ENCODE measurements at places on chromosomes 7 and 10.

DNA sequence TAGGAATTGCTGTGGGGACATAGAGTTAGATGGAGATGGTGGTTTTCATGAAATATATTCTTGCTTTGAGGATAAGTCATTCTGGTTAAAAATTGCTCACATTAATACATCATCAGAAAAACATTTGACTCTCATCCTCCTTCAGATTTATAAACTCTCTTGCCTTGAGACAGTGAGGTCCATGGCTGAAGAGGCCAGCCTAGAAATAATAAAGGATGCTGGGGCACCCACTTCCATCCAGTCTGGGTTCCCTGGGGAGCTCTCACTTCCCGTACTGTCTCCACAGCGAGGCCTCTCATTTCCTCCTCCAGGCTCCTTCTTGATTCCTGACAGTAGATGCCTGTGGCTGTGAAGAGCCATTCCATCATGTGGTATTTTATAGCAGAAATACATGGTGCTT lies 73.3 kb upstream of the PRKG1 start:
- DNase-seq: no peak

GRCh38 chr7:148793590-148793989 lies 90.5 kb downstream of the EZH2 start:
- no peak for DNase-seq

GRCh38 chr7:138196971-138197896 lies 121.0 kb downstream of the AKR1D1 start:
- no peak for DNase-seq

DNA sequence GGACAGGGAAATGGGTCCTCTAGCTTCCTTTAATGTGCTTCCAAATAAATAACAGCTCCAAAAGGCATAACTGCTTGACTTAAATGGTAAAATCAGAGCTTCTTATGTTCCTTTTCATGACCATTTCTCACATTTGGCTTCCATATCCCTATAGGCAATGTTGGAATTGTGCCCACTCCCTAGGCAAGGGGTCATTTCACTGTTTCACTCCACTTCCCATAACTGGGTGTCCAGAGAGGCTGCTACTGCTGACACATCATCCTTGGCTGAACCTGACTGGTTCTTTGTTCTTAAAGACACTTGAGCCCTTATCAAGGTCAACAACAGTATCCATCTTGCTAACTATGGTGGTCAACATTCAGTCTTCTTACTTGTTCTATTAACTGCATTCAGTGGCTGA lies 37.1 kb downstream of the PRTFDC1 start:
- DNase-seq: no peak

- DNase-seq: no peak
Observed at GRCh38 chr10:124229201-124229988, 136.0 kb upstream of the CHST15 start.

- DNase-seq: no peak
Observed at GRCh38 chr7:66409493-66409892, 204.4 kb downstream of the TPST1 start.

- DNase-seq: no peak
Observed at GRCh38 chr10:122459561-122460273, 1.6 kb upstream of the HTRA1 start.

GRCh38 chr10:127148066-127148932 lies 48.1 kb downstream of the INSYN2A start:
- no peak for DNase-seq

GRCh38 chr7:158814637-158815036 lies 14.7 kb downstream of the ESYT2 start:
- DNase-seq: no peak

DNA sequence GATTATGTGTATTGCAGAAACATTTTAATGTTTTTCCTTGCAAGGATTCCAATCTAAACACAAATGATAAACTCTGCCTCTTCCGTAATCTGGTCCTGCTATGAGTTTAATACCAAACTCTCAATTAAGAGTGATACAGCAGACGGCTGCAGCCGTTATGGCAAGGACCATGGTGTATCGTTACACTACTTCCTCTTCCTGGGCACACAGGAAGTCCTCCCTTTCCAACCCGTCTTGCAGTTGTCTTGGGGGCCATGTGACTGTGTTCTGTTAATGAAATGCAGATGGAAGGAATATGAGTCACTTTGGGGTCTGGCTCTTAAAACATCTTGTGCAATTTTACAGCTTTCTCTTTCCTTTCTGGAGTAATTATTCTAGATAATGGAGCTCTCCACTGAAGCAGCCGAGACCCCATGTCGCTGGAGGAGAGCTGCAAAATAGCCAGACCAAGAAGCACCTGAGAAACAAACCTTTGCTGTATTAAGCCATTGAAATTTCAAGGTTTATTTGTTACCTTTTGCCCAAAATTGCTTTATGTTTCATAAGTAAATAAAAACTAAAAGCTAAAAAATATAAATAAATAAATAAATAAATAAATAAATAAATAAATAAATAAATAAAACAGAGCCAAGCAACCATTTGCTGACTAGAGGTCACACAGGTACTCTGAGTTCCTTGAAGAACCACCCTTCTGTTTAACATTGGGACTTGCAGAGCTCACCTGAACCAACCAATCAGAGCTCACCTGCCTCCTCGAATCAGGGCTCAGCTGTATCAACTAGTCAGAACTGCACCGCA lies 74.7 kb downstream of the FRMPD2 start:
- no peak for DNase-seq

DNA sequence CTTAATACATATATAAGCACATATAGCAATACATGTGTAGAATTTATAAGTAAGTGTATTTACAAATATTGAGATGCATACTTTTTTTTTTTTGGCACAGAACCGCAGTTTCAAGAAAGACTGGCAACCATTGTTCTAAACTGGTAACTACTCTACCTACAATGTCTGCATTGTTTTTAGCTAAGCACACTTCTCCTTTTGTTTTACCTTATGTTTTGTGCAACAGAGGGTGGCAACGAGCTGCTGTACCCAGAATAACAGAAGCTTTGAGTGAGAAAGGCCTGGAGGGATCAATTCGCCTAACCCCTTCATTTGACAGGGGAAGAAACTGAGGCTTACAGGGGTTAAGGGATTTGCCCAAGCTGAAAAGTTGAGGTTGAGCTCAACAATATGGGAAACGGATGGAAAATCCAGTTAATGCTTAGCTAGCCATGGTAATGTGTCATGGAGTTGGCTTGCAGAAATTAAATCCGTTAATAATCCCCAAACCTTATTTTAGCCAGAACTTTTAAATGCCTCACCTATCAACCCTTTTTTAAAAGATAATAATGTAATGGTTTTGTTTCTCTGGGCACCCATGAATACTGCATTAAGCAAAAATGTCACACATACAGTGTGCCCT lies 25.5 kb downstream of the FZD1 start:
- no peak for DNase-seq

DNA sequence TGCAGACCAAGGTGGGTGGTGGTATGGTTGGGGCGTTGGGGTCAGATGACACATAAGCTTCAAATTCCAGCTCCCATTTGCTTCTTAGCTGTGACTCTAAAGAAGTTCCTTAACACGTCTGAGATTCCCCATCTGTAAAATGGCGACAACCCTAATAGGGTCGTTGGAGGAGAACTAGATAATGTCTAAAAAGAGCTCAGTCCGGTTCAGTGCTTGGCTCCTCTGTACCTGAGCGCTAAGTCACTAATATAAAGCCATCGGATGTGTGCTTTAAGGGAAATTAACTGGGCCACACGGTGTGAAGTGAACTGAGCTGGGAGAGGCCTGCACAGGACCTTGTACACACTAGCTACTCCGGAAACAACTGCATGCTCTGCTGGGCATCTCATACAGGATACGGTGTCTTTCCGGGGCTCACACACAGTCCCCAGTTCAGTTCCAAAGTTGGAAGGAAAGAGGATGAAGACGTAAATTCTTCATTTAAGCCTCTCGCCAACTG lies 476 bp upstream of the ZFYVE27 start:
- DNase-seq: no peak

- no peak for DNase-seq
Observed at GRCh38 chr7:98213296-98213887, 2.2 kb downstream of the BHLHA15 start.

GRCh38 chr7:36942955-36943354 lies 218.7 kb upstream of the AOAH start:
- no peak for DNase-seq

DNA sequence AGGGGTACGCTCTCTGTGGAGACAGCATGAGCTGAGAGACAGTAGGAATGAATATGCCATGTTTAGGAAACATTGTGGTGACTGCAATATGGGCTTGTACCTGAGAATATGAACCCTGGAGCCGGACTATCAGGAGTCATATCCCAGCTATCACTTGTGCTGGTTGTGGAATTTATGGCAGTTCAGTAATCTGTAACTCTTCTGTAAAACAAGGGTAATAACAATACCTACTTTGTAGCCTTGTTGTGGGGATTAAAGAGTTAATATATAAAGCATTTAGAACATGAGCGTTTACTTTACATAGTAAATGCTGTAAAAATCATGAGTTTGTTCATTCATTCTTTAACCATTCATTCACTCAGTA lies 44.4 kb downstream of the EXOC6 start:
- DNase-seq: no peak

DNA sequence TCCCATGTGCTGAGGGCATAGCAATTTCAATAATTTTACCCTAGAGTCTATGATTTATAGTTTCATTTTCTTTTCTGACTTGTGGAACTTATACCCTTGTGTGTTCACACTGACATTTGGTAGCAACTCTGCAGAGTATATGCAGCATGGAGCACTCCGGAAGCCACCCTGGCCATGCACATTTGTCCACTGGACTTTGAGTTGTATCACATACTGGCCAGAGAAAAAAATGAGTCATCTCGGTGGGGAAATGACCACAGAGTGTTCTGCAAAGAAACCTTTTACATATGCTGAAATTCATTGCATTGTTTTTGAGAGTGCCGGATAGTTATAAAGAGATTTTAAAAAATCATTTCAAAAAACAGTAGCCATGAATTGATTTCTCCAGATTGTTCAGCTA lies 164.8 kb upstream of the COBL start:
- no peak for DNase-seq

- no peak for DNase-seq
Observed at GRCh38 chr10:26787362-26787761, 73.4 kb downstream of the ABI1 start.

GRCh38 chr7:81761031-81761430 lies 8.8 kb downstream of the HGF start:
- no peak for DNase-seq

- no peak for DNase-seq
Observed at GRCh38 chr10:43973801-43974200, 325.1 kb upstream of the ZNF32 start.

- DNase-seq: no peak
Observed at GRCh38 chr10:75658915-75659314, 227.5 kb downstream of the LRMDA start.

DNA sequence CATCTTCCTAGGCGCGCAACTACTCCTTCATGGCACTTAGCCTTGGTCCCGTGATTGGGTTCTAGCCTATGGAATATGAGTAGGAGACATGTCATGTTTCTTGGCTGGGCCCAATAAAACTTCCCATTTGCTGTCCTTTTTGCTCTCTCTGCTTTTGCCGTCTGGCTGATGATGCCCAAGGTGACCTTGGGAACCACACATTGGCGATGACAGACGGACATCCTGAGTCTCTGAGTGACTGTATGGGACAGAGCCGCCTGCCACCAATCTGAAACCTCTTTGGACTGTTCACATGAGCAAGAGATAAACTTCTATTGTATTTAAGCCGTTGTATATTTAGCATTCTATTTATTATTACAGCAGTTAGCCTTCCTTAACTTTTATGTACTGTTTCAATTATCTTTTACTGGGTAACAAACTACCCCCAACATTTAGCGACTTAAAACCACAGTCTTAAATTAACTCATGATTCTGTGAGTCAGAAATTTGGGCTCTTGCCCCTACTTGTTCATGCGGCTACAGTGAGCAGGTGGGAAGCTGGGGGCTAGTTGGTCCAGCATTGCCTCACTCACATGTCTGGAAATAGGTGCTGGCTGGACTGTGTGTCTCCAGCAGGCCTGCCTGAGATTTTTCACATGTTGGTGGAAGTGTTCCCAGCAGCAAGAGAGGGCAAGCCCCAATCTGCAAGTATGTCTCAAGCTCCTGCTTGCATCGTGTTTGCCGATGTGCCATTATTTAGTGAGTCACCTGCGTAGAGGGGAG lies 71.7 kb downstream of the NOD1 start:
- peak; percentile 81 for DNase-seq

DNA sequence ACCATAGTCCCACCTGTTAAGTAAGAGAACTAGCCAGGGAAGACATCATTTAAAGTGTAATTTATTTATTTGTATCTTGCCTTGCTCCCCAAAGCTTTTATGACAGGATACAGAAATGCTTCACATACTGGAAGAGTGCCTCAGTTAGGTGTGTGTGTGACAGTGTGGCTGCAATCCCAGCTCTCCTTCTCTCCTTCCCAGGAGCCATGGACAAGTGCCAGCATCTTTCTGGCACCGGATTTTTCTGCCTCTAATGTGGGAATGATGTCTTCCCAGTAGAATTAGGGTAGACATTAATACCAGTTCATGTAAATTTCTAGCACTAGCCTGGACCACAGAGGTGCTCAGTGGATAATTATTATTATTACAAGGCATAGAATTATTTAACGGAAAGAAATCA lies 30.3 kb upstream of the ATXN7L1 start:
- no peak for DNase-seq

DNA sequence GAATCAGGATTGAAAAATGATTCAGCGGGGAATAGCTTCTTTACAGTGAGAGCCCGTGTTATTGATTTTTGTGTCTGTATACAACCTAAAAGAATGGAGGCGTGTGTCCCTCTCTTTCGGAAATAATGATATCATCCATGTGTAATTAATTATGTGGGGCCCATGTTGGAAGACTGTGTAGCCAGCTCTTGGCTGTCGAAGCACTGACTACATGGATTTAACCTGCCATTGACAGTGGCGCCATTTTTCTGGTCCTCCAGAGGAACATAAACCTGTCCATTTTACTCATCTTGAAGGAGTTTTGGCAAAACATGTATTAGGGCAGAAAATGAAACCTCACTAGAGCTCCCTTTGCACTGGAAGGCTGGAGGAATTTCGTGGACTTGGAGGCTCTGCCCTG lies 119.6 kb downstream of the ITIH5 start:
- no peak for DNase-seq

- DNase-seq: no peak
Observed at GRCh38 chr10:83248106-83248631, 891.1 kb upstream of the GHITM start.

GRCh38 chr10:127435246-127435645 lies 113.9 kb upstream of the NPS start:
- DNase-seq: no peak

- no peak for DNase-seq
Observed at GRCh38 chr7:140625908-140626868, 14.4 kb downstream of the DENND2A start.

DNA sequence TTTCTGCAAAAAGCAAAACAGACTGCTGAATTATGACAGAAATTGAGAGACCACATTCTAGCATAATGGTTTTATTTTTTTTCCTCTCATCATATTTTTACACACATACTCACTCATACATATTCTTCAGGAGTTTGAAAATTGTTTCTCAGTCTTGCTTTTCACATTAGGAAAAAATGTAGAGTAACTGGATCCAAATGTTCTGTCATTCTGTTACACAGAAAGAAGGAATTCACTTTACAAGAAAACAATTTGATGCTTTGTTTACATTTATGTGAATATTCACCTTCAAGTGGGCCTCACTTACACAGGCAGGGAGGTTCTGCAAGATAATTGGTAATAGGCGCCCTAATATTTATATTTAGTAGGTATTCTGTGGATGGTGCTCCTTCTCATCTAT lies 82.0 kb downstream of the ARL4A start:
- no peak for DNase-seq

GRCh38 chr10:78981257-78981969 lies 87.4 kb upstream of the ZMIZ1 start:
- no peak for DNase-seq

All from prostate gland (tissue), 2 donors.